ENCODE measurements at places on chromosomes 7 and 10.

DNA sequence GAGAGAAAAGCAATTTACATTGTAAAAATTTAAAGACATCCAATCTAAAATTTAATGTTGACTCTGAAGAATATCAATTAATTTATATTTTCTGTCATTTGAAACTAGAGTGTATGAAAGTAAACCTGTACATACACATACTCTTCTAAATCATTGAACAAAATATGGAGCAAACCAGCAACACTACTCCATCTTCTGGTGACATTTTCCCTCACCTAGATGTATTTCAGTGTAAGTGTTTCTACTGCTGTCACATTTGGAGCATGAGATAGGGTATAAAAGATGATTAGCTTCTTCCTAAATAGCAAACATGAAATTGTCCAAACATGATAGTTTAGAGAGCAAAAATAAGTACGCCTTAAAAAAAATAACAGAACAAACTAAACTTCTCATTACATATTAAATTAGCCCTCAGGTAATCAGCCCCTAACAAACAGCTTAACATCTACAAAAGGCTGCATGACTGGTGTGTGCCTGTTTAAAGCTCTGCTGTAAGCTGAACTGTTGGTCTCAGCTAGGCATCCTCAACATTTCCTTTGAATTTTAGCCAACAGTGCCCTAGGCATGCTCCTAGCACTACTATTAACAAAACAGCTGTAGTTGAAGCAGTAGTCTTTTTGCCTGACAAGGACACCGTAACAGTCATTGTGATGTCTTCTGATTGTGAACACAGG lies 189.8 kb downstream of the CTNNA3 start:
- DNase-seq: no peak

- DNase-seq: no peak
Measured at GRCh38 chr7:141722529-141722928, 14.4 kb downstream of the WEE2 start.

DNA sequence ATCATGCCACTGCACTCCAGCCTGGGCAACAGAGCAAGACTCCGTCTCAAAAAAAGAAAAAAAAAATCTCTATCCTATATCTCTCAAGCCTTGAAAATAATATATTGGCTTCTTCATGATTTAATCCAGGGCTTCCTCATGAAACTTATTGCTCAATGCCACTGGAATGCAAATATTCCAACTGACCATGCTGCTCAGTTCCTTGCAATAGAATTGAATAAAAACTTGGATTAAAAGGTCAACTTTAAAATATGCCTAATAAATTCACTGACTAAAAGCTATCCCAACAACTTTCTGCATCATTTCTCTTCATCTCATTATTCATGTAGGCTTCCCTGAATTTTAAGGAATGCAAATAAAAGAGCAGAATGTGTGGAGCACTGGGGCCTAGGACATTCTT lies 42.1 kb upstream of the NOBOX start:
- DNase-seq: no peak

GRCh38 chr10:24723788-24724380 lies at the start of gene ARHGAP21:
TSS of gene ARHGAP21 (minus strand) at chr10:24723887. CDS start at chr10:24721899, 1,988 bp downstream.
- peak; percentile 89 for DNase-seq

DNA sequence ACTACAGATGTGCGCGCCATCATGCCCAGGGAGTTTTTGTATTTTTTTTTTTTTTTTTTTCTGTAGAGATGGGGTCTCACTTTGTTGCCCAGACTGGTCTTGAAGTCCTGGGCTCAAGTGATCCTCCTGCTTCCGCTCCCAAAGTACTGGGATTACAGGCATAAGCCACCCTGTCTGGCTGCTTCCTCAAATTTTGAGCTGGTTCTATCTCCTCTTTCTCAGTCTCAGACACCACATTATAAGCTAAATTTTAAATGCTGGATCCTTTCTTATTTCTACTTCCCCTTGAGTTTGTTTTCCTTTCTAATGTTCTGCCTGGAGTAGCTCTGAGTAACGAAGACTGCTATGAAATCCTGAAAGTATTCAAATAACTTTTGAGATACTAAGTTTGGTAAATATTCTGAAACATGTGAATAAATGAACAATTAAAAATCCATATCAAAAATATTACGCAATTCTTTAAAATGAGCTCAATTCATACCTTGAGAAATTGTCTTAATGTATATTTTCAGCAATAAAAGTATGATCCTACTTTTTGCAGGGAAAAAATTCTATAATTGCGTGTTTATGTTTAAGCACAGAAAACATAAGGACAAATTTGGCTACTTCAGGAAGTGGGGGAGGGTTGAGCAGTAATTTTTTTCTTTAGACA lies 15.0 kb downstream of the TCAF1 start:
- DNase-seq: no peak

DNA sequence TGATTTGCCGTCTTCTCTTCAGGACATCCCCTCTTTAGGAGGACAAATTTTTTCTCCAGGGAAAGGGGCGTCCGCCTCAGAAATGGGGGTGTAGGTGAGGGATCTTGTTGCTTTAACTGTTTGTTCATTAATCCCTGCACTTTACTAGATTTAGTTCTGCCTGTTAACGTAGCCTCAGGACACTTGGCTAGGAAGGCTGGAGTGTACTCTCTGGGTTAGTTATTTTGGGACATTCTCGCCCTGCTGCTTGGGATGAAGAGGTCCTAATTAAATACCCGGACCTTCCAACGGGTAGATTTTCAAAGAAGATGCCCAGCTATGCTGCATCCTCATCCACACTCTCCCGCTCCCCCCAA lies 552 bp upstream of the ZNF365 start:
- no peak for DNase-seq

GRCh38 chr10:93993414-93993781 lies 333 bp upstream of the PLCE1 start:
- DNase-seq: no peak

- DNase-seq: peak; percentile 61
Measured at GRCh38 chr7:94630855-94631254, 25.1 kb downstream of the SGCE start.

DNA sequence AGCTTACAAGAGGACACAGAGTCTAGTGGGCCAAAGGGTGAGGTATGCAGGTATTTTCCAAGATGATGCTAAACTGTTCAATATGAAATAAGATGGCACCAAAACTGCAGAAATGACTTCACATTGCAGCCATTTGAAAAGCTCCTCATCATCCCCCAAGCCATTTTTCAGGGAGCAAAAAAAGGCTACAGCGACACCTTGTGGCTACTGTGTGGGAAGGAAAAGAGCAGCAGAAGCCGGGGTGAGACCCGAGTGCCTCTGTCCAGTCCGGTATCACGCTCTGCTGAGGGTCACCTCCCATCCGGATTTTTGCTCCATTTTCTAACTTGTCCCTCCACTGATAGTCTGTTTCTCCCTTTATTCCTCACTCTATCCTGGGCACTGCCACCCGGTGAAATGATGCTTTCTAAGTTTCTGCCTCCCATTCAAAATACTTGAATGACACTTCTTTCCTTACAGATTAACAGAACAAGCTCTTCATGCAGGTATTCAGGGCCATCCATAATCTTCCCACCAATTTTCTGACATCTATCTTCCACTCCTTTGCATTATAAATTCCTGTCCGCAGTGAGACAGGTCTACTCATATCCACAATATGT lies 220.2 kb downstream of the DGKI start:
- DNase-seq: peak; percentile 62

- DNase-seq: no peak
Measured at GRCh38 chr10:50882540-50882983, 2.9 kb downstream of the A1CF start.

- DNase-seq: no peak
Measured at GRCh38 chr10:131513445-131513844, 201.9 kb upstream of the TCERG1L start.

Measured in tongue (tissue), 3 donors.